Thoracic aorta endothelial cell (primary cell): ENCODE measurements at places on chromosomes 5 and 9. TPM values are rescaled to one million over a fixed set of nuclear protein-coding genes. Genes with fewer than 3 reads are reported as not detected.

Gene CD274
- total RNA-seq: 27.0 and 39.5 TPM in 2 replicates

Gene SPINK4
- not detected in 2 replicates for total RNA-seq

Gene DMXL1
- 57.5 and 63.3 TPM in 2 replicates for total RNA-seq

Gene RLN1
- total RNA-seq: not detected in 2 replicates

Gene TTC23L
- 0.07 TPM in 1 of 2 replicates, not detected in the other for total RNA-seq
